ENCODE measurements at places on chromosomes 11 and 22.
A peak's percentile ranks its signal among the peaks of the same experiment; 100 is the strongest.

- DNase-seq = no peak
Measured at GRCh38 chr11:88404391-88404790, 66.9 kb upstream of the CTSC start.

GRCh38 chr11:74116719-74117118 lies 54.1 kb downstream of the C2CD3 start:
- no peak for DNase-seq

GRCh38 chr22:40176921-40177737 lies 596 bp upstream of the TNRC6B start:
- DNase-seq = peak; percentile 71

DNA sequence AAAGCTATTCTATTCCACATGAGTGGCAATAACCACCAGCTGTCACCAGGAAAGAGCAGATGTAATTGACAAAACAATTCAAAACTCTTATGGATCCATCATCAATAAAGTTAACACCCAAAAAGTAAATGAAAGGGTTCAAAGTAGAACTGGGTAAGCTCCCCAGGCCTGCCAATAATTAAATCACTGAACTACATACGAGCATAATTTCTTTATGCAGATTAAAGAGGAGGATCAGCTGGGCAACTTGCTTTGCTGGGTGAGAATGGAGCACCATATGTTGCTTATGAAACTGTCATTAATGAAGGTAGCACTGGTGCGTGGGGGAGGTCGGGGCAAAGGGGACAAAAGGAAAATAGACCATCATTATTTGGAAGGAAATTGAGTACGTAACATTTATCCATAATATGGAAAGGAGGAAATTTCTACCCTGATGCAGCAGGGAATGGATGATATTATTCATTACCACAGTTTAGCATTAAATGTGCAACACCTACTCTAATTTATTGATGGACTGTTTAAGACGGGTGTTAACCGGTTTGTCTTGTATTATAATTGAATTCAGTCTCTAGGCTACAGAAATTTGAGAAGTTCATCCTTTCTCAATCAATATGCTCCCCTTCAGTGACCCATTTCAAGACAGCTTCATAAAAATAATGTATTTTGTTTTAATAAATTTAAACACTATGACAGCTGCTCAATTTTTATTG lies 315.9 kb downstream of the CADM1 start:
- no peak for DNase-seq

DNA sequence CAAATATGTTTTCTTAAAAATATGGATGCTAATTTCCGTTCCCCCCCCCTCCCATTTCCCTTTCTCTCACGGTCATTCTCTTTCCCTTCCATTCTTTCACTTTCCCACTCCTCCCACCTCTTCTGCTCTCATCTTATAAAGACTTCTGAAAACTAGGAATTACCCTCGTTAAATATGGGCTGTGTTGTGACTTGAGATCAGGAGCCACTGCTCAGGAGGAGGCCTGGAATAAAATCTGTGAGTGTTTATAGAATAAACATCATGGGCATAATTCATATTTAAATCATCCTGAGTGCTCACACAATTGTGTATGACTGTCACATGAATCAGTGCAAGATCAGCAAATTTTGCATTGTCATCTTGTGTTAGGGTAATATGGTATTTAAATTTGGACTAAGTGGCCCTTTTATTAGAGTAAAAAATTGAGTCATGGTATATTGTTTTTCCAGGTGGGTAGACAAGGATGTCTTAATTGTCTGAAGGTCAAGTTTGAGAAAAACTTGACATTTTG lies 208.0 kb downstream of the DDX10 start:
- peak; percentile 90 for DNase-seq

DNA sequence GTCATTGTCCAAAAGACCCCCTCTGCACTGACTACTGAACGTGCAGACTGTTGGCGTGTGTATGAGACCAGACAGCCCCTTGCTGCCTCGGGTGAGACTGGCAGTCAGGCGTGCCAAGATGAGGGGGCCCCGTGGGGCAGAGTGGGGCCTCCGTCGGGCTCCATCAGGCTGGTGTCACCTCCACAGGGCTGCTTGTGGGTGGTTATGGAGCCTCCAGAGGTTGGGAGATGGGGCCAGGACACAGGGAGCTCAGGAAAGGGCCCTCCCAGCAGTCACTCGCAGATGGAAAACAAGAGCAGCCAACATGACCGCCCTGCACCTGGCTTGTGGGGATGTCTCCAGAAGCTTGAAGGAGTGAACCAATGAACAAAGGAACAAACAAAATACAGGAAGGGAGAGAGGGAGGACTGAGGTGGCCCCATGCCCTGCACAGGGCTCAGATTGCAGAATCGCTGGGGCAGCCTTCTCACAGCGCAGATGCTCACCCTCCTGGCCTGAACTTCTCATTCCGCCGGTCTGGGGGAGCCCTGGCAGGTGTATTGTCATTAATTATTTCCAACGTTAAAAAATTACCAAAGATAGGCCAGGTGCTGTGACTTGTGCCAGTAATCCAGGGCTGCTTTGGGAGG lies 5.5 kb upstream of the PHLDA2 start:
- DNase-seq = no peak

GRCh38 chr22:50676661-50677492 lies 4.3 kb downstream of the SHANK3 start:
- no peak for DNase-seq

- no peak for DNase-seq
Measured at GRCh38 chr22:46795140-46795539, 32.7 kb downstream of the TBC1D22A start.

- DNase-seq = no peak
Measured at GRCh38 chr22:19664951-19665783, 49.1 kb upstream of the SEPTIN5 start.

DNA sequence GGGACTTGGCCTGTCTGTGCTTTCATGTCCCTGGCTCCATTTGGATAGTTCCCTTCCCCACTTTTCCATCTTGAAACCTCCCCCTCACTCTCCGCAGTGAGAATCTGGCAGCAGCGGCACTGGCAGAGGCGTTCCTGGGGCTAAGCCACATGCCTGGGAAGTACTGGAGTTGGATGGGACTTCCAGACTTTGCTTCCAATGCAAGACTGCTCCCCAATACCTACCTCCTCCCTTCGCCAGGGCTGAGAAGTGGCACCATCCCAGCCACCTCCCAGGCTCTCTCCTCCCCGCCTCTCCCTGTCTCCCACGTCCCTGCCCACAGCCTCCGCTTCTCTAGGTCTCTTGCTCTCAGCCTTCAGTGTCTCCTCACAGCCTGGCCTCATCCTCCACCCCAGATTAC lies 16.6 kb downstream of the TST start:
- DNase-seq = no peak

DNA sequence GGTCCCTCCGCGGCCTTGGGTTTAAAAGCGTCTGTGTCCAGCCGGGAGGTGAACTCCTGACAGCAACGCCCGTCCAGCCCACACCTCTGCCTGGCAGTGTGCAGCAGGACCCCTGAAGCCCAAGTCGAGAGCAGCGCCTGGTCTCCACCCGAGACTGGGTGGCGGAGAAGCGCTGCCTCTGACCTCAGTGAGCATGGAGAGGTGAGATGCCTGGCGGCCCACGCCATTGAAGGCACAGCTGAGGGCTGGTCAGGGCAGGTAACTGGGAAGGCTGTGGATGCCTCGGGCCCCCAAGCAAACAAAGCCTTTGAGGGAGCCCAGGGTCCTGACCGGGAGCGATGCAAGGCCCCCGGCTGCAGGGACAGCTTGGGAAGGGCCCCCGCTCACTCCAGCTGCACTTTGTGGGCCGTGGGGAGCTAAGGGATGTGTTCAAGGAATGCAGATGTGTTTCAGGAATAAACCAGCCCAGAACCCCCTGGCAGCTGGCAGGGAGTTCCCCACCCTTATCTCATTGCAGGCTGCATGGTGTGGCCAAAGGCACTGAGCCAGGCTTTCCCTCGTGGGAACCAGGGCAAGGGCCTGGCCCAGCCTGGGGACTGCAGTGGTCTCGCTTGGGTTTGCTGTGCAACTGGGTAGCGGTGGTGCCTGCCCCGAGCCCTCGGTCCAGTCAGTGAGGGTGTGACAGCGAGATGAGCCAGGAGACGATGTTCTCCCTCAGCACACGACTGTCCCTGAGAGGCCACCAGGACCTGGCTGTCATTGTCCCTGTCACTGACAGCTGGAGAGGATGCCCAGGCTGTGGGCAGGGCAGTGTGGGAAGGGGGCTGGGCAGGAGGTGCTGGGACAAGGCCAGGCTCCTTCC lies 92.5 kb downstream of the WNT7B start:
- no peak for DNase-seq

GRCh38 chr11:46381048-46381818 lies at the start of gene MDK:
MDK (plus strand) TSS chr11:46381669; CDS start chr11:46382058, 389 bp downstream.
- no peak for DNase-seq

GRCh38 chr22:40238425-40239344 lies 61.0 kb downstream of the TNRC6B start:
- DNase-seq = peak; percentile 64

DNA sequence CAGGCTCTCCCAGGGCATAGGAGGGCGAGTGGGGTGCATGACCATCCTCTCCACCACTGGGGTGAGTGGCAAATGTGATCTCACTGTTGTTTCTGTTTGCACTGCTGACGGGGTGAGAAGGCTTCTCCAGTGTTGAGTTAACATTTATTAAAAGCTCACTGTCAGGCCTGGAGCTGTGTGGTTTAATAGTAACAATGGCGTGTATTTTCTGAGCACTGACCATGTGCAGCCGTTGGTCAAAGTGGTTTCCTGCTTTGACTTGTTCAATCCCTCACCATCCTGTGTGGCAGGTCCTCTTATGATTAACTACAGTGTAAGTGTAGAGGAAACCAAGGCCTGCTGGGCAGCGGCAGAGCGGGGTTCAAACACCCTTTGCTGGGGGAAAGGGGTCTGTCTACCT lies 4.4 kb downstream of the A4GALT start:
- no peak for DNase-seq

DNA sequence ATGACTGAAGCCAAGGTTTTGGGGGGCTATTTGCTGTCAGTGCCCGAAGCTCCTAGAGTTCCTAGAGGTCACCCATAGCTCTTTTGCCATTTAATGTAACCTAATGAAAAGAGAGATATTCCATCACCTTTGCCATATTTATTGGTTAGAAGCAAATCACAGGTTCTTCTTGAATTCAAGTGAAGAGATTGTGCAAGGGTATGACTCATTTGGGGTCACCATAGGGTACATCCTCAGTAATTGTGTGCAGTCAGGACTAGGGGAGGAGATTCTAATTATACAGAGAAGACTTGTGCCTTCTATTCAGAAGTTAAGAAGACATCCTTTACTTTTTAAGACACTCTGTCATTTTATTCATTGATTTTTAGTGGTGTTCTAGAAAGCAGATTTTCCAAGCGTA lies 6.9 kb upstream of the PRAME start:
- DNase-seq = no peak

- DNase-seq = peak; percentile 29
Measured at GRCh38 chr11:131392528-131393255, 22.3 kb downstream of the NTM start.

GRCh38 chr11:104094576-104094975 lies 58.1 kb downstream of the DDI1 start:
- DNase-seq = no peak

GRCh38 chr11:93613231-93613831 lies 48.2 kb upstream of the CEP295 start:
- DNase-seq = no peak

DNA sequence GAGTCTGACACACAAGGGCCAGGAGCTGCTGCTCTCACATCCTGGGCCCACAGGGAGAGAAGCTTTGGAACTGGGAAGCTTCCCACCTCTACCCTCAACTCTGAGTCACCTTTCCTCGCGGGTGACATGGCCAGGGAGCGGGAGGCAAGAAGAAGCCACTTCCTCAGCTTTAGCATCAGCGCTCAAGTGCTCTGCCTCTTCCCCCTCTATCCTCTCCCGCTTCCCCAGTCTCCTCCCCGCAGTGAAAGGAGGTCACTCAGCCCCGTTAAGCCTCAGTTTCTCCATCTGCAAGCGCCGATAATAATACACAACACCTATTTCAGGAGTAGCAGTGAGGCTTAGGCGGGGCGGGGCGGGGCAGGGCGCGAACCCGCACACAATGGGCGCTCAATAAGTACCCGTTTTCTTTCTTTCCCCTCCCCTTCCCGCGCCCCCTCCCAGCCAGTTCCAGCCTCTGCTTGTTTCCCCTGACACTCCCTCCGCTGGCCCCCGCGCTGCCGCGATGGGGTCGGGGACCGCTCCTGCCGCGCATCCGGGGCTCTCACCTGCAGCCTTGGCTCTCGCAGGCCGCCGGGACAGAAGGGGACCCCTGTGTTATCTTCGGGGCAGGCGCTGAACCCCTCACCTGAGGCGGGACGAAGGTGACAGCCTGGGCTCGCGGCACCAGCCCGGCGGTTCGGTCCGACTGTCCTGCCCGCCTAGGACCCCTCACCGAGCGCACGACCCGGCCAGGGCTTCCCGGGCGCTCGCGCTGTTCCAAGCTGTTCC lies 892 bp downstream of the GDPD5 start:
- peak; percentile 53 for DNase-seq

DNA sequence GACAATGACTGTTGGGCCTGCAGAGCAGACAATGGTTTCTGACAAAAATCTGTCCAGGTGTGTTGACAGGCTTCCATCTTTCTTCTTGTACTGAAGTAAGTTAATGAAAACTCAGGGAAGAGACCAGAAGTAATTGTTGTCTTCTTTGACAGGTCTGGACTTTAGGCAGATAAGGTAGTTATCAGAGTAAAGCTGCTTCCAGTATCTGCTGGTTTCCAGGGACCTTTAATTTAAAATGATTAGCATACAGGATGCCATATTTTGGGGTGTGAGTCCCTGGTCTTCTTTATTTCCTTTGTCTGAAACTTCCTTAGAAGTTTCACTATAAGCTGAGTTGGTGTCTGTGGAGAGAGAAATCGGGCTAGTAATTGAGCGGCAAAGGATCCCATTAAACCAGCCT lies 1.4 kb downstream of the TMX2 start:
- DNase-seq = no peak

GRCh38 chr22:44707752-44708151 lies 5.7 kb downstream of the PRR5 start:
- no peak for DNase-seq

- DNase-seq = no peak
Measured at GRCh38 chr11:129402206-129403171, 26.8 kb downstream of the BARX2 start.

- peak; percentile 4 for DNase-seq
Measured at GRCh38 chr11:66676931-66677598, 622 bp downstream of the RBM4B start.

DNA sequence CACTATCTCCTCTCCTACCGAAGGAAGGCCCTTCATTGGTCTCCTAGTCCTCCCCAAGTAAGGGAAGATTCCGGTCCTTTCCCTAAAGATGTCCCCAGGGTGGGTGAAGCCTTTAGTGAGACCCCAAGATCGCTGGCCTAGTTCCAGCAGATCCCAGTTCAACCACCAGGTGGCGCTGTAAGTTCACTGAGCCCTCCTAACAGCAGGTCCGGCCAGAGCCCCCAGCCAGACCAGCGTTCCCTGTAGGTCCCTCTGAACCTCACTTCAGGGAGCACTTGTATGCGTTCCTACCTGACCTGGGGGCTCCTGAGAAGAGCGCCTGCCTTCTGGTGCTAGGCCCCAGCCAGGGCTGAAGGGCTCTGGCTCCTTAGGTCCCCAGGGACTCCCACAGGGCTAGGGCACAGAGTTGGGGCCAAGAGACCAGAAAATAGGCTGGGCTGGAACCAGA lies 38.1 kb downstream of the LMO1 start:
- DNase-seq = peak; percentile 58

DNA sequence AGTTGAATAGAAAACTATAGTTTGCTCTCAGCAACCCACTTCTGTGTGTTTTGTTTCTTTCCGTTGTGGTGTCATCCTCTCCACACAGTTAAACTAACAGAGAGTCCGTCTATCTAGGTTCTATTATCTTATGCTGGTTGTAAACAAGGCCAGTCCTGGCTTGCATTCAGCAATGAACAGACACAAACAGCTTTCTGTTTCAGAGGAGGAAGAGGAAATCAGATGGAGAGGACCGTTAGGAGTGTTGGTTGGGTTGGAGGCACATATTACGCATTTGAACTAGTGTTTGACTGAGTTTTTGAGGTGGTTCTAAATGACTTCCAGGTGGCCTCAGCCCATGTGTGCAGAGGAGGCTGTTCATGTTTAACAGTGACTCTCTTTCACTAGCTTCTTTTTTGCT lies 129.5 kb upstream of the SORL1-AS1 start:
- DNase-seq = no peak
